ENCODE measurements at places on chromosomes 4 and X.
A peak's percentile ranks its signal among the peaks of the same experiment; 100 is the strongest.

DNA sequence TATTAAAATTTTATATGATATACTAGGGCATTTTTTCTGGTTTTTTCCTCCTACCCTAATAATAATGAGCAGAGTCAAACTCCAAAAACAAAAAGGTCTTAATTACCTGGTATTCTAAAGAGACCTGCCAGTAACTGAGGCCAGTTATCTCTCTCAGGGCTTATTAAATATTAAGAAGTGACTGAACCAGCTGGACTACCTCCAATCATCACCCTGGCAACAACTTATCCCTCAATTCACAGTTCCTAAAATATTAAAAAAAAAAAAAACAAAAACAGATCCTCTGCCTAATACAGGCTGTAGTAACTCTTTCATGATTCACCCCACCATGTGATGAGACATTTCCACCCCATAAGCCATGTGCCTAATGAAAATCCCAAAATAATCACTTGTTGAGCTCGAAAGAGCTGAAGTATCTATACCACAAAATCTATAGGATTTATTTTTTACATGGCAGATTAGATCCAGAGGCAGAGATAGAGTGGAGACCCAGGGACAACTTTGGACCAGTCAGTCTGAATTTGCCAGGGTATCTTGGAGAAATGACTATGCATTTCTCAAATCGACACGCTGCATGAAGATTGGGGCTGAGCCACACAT lies 698.0 kb downstream of the FAT4 start:
- no peak for DNase-seq

DNA sequence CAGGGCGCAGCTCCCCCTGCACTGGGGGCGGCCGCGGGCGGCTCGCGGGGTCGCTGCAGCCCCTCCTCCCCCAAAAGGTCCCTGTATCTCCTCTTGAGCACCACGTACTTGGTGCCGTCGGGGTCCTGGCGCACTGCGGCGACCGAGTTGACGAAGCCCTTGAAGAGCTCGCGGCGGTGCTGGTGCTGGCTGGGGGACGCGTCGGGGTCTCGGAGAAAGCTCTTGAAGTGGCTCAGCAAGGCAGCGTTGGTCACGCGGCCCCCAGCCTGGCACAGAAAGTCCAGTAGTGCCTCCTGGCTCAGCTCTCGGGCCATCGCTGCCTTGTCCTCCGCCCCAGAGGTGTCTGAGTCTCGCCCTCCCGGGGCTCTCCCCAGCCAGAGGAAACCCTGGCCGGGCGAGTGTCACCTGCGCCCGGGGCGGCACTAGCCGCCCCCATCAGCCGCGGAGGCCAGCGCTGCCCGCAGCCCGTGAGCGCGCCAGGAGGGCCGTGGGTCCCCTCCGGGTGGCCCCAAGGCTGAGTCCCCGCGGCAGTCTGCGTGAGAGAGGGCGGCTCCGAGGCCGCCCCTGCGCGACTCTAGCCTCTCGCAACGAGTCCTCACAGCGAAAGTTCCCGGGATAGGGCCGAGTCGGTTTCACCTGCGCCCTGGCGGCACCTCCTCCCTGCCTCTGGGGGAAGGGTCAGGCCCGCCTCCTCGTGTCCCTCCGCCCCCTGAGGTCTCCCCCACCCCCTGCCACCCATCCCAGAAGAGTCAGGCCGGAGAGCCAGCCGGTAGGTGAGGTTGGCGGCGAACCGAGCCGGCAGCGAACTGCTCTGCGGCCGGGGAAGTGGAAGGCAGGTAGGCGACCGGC lies at the start of gene SOWAHB:
SOWAHB (minus strand) TSS at position 609 of the 849 bp plus-strand sequence; CDS start at position 314, 295 bp downstream.
- DNase-seq: no peak

DNA sequence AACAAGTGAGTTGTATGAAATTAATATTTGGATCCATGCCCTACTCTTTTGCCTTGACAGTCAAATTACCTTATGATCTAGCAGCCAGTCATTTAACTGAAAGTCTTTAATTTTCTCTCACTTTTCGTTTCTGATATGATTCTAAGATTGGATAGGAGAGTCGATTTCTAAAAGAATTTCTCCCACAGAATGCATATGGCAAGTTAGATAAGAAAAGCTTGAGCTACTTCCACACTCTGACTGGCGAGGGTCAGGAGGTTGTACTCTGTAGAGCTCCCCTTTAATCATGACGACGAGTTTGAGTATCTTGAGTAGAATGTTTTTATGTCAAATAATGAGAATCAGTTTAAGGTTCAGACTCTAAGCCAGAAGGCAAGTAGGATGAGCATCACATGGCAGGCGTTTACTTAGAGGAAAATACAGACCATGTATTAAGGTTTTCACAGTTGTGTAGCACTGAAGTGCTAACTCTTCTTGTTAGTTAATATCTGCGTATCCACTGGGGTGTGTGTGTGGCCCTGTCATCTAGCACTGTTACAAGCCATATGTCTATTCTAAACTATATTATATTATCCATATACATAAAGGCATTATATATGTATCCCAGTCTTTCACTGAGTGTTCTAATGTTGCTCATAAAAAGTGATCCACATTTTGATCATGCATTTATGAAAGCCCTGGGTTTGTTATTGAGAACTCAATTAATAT lies 37.8 kb downstream of the LRP2BP start:
- DNase-seq: peak; percentile 25

DNA sequence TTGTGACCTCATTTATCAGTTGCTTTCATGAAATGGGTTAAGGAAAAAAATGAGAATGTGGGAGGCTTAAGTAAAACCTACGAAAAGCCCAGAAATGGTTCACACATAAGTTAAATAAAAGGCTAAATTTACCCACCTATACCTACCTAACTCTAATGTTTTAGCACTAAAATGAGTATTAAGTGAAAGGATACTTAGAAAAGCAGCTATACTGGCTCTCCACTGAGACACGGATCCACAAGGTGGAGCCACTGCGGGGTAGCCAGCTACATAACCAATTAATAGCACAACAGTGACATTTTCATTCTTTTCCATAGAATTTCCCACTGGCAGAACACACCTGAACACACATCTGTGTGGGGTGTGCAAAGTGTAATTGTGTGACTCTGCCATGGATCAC lies 101.9 kb downstream of the MAML3 start:
- DNase-seq: no peak

GRCh38 chr4:47899639-47900038 lies 14.7 kb downstream of the NFXL1 start:
- DNase-seq: no peak

DNA sequence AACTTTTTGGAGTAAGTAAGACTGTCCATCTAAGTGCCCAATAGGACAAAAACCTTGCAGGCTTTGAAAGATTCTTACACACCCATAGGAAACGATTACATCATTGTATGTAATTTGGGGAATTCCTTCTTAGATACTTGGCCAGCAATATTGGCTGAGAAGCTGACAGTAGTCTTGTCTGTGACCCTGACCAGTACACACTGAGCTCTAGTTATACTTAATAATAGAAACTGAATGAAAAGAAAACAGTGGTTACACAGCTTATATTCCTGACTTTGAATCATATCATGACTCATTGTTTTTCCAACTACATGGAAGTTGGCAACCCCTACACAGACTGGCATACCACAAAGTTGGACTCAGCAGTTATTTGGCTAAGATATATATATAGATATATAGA lies 7.1 kb upstream of the TLR2 start:
- no peak for DNase-seq

GRCh38 chrX:49884290-49884862 lies 5.1 kb downstream of the USP27X start:
- peak; percentile 26 for DNase-seq

DNA sequence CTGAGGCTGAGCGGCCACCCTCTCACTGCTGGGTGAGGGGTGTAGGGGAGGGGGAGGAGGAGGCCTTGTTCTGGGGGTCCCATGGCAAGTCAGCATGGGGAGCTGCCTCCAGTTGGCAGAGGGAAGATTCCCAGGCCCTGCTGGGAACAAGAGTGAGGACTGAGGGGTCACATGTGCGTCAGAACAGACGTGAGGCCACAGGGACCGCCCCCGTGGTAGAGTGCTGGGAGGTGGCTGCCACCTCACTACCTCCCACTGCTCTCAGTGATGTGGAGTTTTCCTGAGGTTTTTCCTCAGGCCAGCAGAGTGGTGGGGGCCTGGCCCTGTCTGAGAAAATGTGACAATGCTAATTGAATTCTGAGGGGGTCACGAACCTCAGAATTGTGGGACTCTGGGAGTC lies 568 bp downstream of the MAGEC1 start:
- no peak for DNase-seq

GRCh38 chr4:13548059-13548983 lies 4.0 kb upstream of the NKX3-2 start:
- no peak for DNase-seq

DNA sequence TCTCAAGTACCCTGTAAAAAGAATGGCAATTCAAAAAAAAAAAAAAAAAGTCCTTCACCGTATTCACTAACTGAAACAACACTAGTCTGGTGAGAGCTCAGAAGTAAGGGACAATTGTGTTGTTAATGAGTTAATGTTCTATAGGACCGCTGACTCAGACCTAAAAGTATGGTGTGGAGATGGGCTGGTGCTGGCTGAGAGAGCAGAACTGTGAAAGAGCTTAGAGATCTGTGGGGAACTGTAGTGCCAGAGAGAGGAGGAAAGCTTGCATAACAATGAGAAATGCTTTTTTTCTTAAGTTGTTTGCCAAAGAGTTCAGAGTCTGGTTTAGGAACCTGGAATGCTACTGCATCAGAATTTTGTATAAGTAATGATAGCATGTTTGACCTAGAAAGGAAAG lies 65.1 kb downstream of the LHFPL1 start:
- no peak for DNase-seq

DNA sequence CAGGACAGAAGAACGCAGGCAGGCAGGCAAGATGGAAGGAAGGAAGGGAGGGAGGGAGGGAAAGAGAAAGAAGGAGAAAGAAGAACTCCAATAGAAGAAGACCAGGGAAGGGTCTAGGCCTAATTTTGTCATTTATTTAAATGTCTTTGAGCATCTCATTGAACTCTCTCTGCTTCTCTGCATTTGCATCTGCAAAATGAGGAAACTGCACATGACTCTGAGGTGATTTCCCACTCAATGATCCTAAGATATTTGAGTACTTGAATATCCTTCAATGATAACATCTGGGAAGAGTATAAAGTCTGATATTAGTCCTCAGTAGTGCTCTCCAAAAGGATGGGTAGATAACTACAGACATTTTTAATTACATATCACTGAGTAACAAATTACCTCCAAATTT lies 33.1 kb upstream of the RBPJ start:
- DNase-seq: no peak

- DNase-seq: no peak
Observed at GRCh38 chr4:74953647-74954046, 20.7 kb downstream of the PARM1 start.

DNA sequence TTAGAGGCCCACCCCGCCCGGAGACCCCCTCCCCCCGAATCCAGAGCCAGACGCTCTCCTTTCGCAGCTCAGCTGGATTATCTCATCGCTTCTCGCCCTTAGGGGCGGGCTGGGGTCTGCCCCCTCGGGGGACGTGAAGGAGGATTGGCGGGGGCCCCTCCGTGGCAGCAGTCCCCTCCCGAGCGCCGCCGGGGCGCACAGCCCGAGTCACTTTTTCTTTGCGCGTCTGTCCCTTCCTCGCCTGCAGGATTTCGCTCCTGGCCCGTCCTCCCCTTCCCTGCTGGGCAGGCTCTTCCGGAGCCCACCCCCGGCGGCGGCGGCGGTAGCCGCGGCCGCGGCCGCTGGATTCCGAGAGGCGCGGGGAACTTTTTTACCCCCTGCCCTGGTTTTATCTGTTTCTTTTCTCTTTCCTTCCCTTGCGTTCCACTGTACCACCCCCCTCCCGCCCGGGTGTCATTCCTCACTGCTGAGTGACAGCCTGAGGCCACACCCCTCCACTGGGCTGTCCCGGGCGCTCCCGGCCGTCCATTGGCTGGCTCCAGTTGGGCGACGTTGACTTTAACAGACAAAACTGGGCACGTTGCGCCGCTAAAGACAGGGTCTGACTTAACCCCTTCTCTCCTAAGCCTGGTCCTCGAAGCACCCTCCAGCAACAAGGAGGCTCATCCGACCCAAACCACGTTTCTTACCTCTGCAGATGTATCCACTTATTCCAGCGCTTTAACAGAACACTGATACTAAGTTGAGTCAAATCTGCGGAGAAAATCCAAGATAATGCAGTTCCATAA lies 492 bp upstream of the NKX3-2 start:
- peak; percentile 52 for DNase-seq

DNA sequence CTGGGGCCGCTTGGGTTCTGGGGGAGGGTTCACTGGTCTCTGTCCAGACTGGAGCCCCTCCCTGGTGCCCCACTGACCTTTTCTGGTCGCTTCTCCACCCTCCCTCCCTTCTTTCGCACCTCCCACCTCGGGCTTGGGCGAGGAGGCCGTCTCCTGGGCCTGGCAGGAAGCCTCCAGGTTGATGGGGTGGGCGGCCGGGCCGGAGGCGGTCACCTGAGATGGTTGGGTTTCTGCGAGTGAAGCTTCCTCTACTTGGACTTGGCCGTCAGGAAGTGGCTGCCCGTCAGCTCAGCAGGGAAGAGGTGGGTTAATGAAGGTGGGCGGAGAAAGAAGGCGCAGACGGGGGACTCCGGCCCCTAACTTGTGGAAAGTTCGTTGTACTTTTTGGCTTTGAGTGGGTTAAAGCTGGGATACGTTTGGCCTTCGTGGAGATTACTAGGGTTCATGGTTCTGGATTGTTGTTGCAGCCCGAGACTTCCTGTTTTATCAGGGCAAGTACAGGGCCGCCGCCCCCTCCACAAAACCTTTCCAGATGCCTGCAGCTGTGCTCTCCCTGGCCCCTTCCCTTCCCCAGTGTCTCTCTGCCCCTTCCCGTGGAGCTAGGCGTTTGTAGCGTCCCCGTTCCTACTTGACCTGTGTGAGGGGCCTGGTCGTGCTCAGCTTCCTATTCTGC lies 1.2 kb downstream of the AKAP17A start:
- DNase-seq: no peak

DNA sequence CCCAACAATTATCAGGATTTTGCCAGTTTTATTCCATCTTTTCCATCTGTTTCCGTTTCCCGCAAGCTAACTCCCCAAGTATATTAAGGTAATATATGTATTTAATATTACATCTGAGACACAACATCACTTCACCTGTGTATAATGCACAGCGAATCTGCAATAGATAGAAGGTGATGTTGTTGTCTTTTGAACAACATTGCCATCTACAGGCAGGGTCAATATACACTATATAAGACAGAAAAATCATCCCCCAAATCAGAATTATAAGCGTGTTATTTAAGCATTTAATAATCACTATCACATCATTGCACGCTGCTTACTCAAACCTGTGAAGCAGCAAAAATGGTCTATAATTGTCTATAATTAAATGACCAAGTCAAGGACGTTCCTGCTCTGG lies 1115.5 kb downstream of the NLGN4X start:
- no peak for DNase-seq

GRCh38 chrX:118901991-118902390 lies 72.4 kb upstream of the LONRF3 start:
- DNase-seq: no peak

GRCh38 chr4:64582492-64582891 lies 173.2 kb upstream of the TECRL start:
- DNase-seq: no peak

DNA sequence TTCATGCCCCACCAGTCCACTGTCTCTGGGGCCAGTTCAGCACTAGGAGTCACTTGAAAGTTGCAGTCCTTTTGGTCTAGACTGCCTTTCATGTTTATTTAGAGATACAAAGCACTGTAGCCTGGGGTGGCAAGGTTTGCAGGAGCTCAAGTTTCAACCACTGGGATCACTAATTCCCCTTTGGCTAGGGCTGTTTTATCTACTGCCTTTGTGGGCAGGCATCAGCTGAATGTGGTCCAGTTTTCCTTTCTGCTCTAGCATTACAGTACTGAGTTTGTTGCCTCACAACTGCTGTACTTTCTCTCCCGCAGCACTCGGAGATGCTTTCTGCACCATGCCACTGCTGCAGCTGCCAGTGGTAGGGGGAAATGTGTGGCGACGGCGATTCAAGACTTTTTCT lies 222.3 kb upstream of the HDX start:
- DNase-seq: no peak

Data from CMK (cell line).